Activated T-cell treated with anti-CD3 and anti-CD28 coated beads, Interleukin-2, amount 50 U/mL, for 48 hours (primary cell): ENCODE measurements at places on chromosomes 4 and X.
A peak's percentile ranks its signal among the peaks of the same experiment; 100 is the strongest.

DNA sequence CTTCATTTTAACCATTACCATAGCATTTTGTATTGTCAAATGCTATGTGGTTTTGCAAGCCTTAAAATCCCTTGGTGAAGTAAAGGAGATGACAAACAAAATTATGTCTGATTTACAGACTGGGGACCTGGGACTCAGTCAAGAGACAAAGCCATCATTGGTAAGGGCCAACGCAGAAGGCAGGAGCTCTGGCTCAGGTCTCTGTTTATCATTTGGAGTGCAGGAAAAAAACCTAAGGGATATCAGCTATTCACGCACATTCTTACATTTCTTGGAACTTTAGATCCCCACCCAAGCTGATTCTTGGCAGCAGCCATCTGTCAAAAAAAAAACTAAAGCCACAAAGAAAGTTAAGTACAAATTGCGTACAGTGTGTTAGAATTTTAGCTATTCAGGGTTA is 731.9 kb downstream of the STPG2 start:
- DNase-seq = no peak

GRCh38 chrX:108307132-108308085 is 130.8 kb downstream of the COL4A6 start:
- DNase-seq = no peak

- no peak for DNase-seq
Measured at GRCh38 chr4:155657169-155657568, 9.5 kb upstream of the GUCY1A1 start.

GRCh38 chr4:17702641-17703040 is 78.8 kb downstream of the FAM184B start:
- no peak for DNase-seq

DNA sequence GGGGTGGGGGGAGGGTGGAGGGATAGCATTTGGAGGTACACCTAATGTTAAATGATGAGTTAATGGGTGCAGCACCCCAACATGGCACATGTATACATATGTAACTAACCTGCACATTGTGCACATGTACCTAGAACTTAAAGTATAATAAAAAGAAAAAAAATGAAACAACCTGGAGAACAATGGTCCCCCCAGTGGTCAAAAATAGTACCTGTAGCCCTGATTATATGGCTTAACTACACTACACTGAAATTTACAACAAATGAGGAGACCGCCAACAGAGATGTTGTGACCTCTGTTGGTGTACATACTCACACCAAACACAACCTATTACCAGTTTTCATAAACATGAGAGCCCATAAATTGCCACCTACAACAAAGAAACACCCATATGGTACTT is 7.3 kb upstream of the MAGEE1 start:
- no peak for DNase-seq

GRCh38 chrX:38848671-38849455 is 47.6 kb downstream of the MID1IP1 start:
- no peak for DNase-seq

GRCh38 chr4:5341526-5341925 is 290.2 kb downstream of the STK32B start:
- DNase-seq = no peak

DNA sequence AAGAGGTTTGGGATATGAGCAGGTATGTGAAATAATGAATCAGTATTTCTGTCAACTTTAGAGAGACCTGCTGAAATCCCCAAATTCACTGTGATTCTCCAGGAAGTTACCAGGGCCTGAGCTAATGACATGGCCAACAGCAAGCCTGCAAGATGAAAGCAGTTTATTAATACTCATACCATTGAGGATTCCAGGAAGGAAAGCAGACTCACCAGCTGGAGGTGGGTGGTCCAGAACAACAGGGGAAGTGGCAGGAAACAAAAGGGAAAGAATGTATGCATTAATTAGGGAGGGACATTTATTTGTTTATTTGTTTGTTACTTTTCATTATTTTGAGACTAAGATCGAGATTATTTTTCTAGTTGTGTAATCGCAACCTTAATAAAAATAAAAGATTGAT is 196.6 kb upstream of the AGA start:
- DNase-seq = no peak

DNA sequence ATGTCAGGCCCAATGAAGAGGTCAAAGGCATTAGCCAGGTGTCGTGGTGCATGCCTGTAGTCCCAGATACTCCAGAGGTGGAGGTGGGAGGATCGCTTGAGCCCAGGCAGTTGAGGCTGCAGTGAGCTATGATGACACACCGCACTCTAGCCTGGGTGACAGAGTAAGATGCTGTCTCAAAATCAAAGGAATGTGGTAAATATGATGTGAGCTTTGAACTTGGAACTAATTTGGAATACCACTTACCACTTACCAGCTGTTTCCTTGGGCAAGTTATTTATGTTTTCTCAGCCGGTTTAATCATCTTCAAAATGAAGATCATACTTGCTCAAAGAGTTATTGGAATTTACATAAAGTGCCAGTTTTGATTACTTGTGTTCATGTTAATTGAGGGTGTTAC is 23.8 kb upstream of the SEPSECS start:
- no peak for DNase-seq

DNA sequence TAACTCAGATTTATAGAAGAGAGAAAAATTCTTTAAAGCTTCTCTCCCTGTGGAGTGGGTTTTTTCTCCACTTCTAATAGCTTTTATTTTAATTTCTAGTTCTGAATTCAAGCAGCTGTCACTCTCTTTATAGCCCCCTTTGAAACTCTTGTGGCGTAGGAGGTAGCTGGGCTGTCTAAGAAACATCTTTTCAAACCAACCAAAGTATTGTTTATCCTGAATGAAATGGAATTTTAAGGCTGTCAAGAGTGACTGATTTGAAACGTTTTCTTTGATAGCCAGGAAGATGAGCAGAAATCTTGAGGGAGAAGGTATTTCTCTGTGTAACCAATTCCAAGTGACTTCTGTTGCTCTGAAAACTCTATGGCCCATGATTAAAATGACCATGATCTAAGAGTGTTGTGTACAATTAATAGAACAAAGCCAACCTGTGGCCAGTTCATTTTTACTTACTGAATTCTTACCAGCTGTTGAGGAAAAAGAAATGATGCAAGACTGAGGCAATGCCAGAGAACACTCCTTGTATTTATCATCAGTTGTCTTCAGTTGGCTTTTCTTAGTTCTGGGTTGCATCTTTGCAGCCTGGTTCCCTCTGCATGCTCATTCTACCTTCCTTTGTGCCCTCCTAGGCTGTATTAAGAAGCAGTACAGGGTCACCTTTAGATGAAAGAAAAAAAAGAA is 298.4 kb downstream of the ARHGAP10 start:
- no peak for DNase-seq

DNA sequence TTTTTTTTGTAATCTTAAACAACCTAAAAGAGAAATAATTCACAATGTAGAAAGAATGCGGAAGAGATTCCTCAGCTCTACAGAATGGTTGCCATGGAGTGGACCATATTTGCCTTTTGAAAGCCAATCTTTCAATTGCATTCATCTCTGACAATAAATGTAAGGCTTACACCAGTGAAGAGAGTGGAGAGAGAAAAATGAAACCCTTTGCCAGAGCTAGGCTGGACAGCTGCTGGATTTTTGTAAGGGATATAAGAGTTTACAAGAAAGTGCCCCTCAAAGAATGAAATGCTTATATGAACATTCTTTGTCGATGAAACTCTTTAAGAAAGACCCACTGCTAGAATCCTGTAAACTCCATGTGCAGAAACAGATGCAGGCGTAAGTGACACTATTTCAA is 66.0 kb upstream of the FAT1 start:
- no peak for DNase-seq

DNA sequence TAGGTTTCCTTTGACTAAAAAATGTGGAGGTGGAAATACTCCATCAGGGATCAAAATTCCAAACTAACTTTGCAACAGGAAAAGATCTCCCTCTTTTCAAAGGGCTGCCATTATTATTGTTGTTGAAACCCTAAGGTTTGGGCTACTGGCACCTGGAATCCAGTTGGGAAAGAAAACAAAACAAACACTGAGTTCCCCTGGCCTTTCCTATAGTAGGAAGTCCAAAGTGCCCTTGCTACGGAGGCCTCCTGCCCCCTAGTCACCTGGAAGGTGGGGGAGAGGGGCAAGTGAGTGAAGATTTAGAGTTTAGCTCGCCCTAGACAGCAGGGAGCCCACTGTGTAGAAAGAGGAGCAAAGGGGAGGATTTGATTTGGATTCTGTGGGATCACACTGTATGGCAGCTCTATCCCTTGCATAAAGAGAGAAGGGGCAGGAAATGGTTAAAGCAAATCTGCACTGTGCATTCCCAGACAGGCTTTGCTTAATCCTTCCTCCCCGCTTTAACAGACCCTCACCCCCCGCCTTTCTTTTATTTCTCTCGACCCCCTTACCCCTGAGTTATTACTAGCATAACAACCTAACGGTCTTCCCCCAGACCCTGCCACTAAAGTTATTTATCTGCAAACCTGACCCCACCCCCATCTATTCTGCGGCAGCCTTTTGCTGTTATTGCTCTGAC is 627 bp upstream of the FAT4 start:
- DNase-seq = no peak

- no peak for DNase-seq
Measured at GRCh38 chr4:169404960-169405359, 134.2 kb upstream of the SH3RF1 start.

- no peak for DNase-seq
Measured at GRCh38 chrX:40150503-40150902, 52.7 kb upstream of the BCOR start.

- DNase-seq = peak; percentile 46
Measured at GRCh38 chr4:108512615-108513505, 107.5 kb upstream of the RPL34 start.

DNA sequence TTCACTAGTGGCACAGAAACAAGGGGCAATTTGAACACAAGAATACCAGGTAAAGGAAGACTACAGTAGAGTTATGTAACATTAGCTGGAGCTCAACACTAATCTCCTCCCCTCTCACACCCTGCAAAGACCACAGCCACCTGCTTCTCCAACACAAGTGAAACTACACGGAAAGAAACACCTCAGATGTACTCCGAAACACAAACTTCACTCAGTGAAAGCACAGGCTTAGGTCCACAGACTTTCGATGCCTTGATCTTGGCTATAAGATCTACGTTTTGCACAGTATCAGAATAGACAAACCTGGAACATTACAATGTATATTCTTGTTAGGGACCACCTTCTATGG is 7.6 kb downstream of the ACSL1 start:
- no peak for DNase-seq

DNA sequence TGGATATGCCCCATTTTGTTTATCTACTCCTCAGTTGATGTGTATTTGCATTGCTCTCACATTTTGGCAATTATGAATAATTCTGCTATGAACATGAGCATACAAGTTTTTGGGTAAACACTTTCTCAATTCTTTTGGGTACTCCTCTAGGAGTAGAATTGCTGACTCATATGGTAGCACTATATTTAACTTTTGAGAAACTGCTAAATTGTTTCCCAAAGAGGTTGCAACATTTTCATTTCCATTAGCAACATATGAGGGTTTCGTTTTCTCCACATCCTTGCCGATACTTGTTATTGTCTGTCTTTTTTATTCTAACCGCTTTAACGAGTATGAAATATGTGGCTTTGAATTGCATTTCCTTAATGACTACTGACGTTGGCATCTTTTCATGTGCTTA is 185.4 kb downstream of the TSPAN5 start:
- no peak for DNase-seq

- DNase-seq = no peak
Measured at GRCh38 chr4:9925750-9926439, 95.4 kb downstream of the SLC2A9 start.

- no peak for DNase-seq
Measured at GRCh38 chr4:11424000-11424399, 4.7 kb downstream of the HS3ST1 start.

DNA sequence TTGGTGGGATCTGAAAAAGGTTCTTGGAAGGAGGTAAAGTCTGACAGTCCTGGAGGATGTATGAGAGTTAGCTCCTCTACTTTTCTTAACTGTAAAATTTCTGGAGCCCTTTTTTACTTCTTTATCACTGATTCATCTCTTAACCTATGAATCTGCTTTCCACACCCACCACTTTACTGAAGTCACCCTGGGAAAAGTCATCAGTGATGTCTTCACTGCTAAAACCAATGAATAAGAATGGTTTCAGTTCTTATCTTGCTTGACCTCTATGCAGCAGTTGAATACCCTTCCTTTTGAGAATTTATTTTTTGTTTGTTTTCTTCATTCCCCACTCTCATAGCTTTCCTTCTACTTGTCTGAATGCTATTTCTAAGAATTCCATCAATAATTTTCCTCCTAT is 80.0 kb downstream of the AREG start:
- no peak for DNase-seq

DNA sequence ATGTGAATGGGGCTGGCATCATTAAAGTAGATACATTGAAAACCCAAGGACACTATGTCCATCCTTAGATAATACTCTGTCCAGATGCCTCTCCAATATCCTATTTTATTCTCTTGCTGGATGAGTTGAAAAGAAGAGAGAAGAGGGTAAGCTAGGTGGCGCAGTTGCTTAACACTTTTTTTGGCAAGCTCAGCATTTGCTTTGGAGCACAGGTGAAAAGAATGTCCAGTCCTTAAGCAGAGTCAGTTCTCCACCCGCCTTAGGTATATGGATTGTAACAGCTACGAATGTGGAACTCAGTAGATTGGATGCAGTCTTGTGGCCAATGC is 208.4 kb downstream of the NWD2 start:
- DNase-seq = no peak

- DNase-seq = no peak
Measured at GRCh38 chr4:41472081-41472480, 65.9 kb upstream of the LIMCH1 start.

DNA sequence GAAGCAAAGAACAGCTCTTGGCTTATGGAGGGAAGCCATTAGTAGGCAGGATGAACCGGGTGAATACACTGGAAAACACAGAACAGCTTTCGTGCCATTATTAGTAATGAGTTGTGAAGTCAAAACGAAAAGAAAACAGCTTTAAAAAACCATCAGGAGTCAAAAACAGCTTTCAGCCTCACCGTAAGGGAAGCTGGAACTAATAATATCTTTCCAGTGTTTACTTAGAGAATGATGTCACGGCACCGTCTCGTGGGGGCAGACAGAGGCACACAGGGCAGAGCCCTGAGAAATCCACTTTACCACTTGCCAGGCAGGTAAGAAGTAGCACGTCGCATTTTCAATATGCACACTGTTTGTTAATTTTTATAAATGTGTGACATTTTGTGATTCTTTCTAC is 37.9 kb upstream of the HMX1 start:
- no peak for DNase-seq

GRCh38 chr4:113407409-113407808 is 354.1 kb downstream of the CAMK2D start:
- DNase-seq = no peak

DNA sequence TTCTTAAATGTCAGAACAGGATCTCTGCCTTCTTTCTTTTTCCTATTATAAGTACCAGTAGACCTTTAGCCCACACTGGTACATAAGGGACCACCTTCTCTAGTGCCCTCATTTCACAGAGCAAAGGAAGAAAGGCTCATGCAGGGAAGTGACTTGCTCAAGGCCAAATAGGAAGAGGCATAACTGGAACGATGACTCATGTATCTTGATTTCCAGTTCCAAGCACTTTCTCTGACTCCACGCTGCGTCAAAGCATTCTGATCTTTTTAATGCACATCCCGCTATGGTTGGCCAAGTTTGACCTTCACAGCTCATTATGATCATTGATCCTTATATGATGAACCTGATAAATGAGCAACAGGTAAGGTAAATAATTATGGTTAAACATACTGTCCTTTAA is 542.0 kb downstream of the GBA3 start:
- no peak for DNase-seq

GRCh38 chr4:8897251-8898167 is 25.9 kb upstream of the HMX1 start:
- no peak for DNase-seq

GRCh38 chr4:168319486-168320019 is 1.0 kb upstream of the DDX60 start:
- DNase-seq = no peak

- DNase-seq = no peak
Measured at GRCh38 chrX:107484002-107484726, 34.7 kb downstream of the FRMPD3 start.
